ENCODE measurements at places on chromosomes 3 and 15.

DNA sequence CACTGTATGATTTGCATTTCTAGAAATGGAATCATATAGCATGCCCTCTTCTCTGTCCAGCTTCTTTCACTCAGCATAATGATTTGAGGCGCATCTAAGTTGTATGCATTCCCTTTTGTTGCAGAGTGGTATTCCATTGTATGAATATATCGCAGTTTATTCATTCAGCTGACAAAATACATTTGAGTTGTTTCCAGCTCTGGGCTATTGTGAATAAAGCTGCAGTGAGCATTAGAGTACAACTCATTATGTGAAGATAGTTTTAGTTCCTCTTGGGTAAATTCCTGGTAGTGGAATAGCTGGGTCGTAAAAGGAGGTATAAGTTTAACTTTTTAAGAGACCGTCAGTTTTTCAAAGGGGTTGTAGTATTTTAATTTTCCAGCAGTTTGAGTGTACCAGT, 38.5 kb upstream of the POLR2M start:
- DNase-seq: no peak

- DNase-seq: no peak
These were observed 625.7 kb upstream of the LMCD1 start for GRCh38 chr3:7875925-7876324.

GRCh38 chr3:32972482-32973146, 21.2 kb downstream of the CCR4 start:
- no peak for DNase-seq

DNA sequence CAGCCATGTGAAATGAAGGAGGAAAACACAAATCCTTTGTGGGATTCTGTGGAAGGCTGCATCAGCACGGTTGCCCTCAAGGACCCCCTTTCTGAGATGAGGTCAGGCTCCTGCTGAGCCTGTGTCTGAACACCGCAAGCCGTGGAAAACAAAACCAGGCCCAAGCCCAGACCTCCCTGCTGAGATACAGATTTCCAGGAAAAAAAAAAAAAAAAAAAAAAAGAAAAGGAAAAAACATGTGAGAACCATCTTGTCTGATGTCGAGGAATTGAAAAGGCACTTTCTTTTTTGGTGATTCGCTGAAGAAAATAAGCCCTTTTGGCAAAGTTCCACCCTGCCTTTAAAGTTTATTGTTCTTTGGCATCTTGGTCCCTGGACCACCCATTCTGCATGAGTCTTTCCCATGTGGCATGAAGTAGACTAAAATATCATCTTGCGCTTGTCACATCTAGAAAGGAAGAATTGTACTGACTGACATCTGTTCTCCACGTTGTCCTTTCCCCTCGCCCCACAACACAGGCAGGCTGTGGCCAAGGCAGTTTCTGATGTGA, 117.6 kb downstream of the CHST2 start:
- no peak for DNase-seq

DNA sequence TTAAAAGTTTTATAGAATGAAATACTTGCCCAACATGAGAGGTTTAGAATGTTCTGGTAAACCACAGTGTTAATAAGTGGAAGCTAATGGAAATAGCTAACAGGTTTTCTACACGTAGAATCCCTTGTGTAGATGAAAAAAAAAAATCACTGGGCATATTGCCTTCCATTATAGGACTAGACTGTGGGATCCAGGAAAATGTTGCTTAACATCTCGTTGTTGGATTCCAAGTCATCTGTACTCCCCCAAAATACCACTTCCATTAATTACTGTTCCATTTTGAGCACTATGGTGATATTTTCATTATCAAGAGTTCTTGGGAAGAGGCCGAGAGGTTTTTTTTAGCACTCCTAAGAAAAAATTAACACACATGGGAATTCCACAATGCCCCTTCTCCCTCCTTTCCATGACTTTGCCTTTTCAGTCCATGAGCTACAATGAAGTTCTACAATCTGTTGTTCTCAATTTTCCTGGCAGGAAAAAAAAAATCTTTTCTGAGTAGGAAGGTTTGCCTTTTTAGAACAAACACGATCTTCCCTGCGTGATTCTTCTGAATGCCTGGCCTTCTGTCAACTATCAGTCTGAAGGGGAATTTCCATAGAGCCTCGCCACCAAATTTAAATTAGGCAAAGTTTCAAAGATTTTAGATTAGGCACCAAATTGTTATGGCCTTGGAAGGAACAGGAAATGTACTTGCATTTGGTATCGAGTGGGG, 74.4 kb upstream of the CTDSPL start:
- DNase-seq: no peak

DNA sequence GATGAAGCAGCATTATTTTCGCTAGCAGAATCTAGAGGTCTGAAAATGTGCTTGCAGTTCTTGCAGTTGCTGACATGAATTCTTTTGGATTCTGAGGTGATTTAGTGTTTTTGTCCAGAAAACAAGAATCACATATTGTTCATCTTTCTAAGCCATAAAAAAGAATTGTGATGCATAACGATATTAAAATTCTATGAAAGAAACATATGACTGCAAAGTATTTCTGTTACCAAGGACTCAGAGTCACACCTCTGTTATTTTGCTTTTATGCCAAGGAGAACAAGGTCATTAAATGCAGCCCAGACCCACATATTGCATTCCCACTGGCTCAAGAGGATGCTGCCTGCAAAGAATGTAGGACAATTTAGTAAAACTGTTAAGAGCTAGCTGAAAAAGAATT, 299.8 kb upstream of the GPR149 start:
- DNase-seq: no peak

DNA sequence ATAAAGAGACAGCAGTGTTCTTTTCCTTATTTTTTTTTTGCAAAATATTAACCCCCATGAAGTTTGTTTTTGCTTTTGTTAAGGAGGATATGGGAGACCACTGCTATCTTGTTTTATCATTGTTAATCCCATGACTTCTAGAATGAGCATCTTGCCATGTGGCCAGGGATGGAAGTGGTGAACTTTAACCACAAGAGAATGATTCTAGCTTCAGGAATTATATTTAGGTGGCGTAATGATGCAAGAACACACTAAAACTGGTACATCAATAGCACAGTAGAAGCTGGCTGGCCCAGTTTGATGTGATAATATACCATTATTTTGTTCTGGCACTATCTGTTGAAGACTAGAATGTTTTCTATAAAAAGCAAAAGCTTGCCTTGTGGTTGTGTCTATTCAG, 720.9 kb downstream of the GRM7 start:
- DNase-seq: no peak

DNA sequence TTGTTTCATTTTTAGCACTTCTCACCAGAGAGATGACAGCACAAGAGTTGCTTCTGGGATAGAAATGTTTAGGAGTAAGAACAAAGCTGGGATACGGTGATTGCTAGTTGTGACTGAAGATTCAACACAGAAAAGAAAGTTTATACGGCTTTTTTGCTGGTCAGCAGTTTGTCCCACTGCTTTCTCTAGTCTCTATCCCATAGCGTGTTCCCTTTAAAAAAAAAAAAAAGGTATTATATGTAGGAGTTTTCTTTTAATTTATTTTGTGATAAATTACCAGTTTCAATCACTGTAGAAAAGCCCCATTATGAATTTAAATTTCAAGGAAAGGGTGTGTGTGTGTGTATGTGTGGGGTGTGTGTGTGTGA, 48.0 kb downstream of the PGPEP1L start:
- DNase-seq: no peak

- DNase-seq: no peak
These were observed 217.4 kb upstream of the CD96 start for GRCh38 chr3:111324645-111325044.

DNA sequence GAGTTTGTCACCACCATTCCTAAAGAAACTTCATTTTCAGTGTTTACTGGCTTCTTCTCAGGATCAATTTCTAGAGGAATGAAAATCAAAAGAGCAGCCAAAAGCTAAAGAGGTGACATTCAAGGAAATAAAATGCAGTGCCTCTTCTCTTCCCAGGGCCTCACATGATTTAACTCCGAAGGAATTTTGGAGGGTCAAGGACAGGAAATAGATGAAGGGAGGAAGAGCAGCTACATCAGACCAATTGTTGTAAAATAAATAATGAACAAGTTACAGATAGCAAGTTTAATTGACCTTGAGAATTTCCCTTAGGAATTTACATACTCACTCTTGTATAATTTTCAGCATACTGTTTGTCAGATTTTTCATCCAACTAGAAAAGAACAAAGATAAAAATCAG, 78.1 kb downstream of the LRRFIP2 start:
- no peak for DNase-seq

- DNase-seq: no peak
These were observed 48.6 kb downstream of the CHST2 start for GRCh38 chr3:143167969-143168854.

- peak; percentile 45 for DNase-seq
These were observed 70.4 kb downstream of the CBLB start for GRCh38 chr3:105798381-105798934.

DNA sequence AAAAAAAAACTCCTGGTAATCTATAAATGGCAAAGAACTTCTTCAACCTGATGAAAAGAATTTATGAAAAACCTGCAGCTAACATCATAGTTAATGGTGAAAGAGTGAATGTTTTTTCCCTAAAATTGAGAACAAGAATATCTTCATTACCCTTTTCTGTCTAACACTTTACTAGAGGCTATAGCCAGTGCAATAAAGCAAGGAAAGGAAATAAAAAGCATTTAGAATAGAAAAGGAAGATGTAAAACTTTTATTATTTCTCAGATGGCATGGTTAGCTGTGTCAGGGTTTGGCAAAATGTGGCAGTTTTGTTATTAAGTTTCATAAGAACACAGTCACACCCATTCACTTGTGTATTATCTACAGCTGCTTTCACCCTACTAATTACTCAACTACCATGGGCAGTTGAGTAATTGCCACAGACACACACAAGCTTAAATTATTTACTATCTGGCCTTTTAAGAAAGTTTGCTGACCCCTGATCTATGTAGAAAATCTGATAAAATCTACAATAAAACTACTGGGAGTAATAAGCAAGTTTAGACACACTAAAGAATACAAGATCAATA, 465.1 kb downstream of the MAGI1 start:
- no peak for DNase-seq

DNA sequence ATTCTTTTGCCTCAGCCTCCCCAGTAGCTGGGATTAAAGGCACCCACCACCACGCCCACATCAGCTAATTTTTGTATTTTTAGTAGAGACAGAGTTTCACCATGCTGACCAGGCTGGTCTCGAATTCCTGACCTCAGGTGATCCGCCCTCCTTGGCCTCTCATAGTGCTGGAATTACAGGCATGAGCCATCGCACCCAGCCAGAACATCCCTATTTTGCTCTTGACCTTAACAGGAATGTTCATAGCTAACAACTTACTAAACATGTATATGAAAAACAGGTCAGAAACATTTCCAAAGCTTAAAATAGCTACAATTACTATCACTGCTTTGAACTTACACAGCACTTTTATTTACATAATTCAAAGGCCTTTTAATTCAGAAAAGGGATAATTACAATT, 33.7 kb downstream of the UQCC5 start:
- no peak for DNase-seq

- DNase-seq: no peak
These were observed 7.6 kb downstream of the CMTM6 start for GRCh38 chr3:32495085-32495484.

- DNase-seq: no peak
These were observed 51.4 kb downstream of the SLC30A4 start for GRCh38 chr15:45471151-45471550.

DNA sequence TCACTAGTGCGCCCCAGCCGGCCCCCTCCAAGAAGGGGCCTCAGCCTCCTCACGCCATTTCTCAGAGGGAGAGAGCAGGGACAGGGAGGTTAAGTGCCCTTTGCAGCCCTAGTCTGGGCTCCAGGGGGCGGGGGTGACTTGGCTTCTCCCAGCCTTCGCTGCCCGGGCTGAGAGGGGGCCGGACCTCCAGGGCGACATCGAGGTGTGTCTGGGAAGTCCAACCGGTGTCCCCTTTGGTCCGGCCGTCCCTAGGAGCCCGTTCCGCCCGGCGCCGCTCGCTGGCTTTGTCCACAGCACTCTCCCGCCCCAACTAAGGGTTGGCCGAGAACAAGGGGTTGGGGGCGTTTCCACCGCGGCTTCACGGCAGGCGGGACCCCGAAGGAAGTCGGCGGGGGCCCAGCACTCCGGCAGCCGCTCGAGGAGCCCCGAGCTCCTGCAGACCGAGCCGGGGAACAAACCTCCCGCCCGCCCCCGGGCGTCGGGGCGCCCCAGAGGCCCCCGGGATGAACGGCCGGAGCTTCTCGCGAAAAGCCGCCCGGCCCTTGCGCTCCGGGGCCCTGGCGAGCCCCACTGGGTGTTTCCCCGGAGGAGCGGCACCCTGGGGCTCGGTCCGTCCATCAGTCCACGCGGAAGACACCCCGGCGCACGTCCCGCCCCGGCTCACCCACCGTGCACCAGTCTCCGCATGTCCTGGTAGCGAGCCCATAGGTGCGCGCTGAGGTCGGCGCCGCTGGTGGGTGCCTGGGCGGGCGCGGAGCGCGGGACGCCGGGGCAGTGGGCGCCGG, 627 bp downstream of the NT5DC2 start:
- DNase-seq: no peak

GRCh38 chr3:184466413-184466960, 86.6 kb downstream of the CHRD start:
- no peak for DNase-seq

DNA sequence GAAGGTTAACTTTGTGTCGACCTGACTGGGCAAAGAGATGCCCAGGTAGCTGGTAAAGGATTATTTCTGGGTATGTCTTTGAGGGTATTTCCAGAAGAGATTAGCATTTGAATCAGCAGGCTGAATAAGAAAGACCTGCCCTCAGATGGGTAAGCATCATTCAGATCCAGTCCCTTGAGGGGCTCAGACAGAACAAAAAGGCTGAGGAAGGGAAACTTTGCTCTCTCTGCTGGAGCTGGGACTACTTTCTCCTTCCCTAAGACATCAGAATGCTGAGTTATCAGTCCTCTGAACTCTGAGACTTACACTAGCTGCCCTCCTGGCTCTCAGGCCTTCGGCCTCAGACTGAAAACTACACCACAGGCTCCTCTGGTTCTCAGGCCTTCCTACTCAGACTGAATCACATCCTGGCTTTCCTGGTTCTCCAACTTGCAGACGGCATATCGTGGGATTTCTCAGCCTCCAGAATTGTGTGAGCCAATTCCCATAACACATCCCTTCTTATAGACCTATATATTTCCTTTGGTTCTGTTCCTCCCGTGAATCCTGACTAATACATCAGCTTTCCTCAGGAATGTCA, 982.9 kb downstream of the TUSC7 start:
- no peak for DNase-seq

DNA sequence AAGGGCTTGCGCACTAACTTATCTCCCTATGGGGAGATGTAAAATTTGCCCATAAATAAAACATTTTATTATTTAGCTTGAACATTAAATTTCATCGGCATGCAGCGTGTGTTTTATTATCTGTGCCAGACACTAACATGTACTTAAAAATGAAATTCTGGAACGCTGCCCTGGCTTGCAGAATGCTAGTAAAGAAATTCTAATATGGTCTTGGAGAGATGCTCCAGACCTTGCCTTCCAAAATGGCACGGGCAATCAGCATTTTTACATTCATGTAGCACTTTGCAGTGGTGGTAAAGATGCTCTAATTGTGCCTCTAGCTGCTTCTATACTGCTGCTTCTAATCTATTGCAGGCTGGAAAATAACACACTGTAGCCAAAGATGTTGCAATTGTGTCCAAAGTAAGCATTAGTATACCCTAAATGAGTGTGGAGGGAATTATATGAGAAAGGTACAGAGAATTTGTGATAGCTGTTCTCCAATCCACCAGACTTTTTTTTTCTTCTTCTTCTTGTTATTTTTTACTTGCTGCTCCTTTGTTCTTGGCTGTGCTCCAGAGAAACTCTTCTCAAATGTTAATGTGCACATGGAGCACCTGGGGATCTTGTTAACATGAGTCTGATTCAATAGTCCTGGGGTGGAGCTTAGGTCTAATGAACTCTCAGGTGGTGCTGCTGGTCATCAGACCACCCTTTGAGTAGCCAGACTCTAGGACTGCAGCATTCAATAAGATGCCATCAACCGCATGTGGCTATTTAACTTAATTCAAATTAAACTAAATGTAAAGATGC, 47.3 kb downstream of the CRABP1 start:
- no peak for DNase-seq

Data from CD4-positive, alpha-beta T cell treated with Interleukin-4 for 4 hours (primary cell).